Lower lobe of right lung (tissue), 2 donors: ENCODE measurements at places on chromosomes 6 and 20. TPM values are rescaled to one million over a fixed set of nuclear protein-coding genes. Genes with fewer than 3 reads are reported as not detected.

Gene MUC22
- not detected for total RNA-seq

Gene MDN1
- 29.6 TPM for total RNA-seq

DNA sequence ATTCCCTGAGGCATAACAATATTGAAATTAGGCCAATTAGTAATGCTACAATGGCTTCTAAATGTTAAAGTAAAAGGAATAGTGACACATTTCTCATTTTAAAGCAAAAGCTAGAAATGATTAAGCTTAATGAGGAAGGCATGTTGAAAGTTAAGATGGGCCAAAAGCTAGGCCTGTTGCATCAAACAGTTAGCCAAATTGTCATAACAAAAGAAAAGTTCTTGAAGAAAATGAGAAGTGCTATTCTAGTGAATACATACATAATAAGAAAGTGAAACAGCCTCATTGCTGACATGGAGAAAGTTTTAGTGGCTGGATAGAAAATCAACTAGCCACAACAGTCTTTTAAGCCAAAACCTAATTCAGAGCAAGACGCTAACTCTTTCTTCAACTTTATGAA lies 12.9 kb downstream of the OR2A4 start:
- H3K36me3 ChIP-seq: no peaks in the 10 kb centered on the region
- no peaks in the 10 kb centered on the region for H3K27me3 ChIP-seq
- no peak overlapping the region for H3K27ac ChIP-seq
- no peak for DNase-seq

DNA sequence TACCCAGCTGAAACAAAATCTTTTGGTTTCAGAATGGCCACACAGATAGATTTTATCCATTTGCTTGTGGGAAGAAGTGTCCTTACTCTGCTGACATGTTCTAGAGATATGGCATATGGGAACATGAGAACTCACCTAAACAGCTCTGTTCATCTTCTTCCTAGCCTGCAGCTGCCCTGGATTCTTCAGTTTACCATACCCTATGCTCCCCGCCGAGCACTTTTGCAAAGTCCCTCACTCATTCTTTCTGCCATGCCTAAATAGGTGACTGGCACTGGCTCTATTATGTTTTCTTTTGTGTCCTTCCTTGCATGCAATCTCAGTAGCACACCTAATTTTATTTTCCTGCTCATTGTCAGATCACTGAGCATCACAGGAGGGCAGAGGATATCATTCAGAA lies 293.7 kb upstream of the RSPO3 start:
- H3K36me3 ChIP-seq: no peaks in the 10 kb centered on the region
- no peaks in the 10 kb centered on the region for H3K4me1 ChIP-seq
- no peak overlapping the region for H3K27ac ChIP-seq

DNA sequence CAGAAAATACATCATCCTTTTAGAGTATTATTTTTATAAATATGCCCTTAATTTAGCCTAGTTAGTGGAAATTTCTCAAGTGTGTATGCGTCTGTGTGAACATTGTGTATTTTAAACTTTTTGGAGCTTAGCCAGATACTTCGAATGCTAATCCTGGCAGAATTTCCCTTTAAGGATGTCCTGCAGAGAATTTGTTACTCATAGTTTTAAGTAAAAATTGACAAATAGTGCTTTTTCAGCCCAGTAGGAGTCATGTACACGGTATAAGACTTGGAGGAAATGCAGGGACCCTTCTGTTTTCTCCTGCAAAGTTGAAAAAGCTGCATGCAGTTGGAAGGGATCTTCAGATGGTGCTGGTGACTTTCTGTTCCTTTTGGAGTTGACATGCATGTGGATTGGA lies at the start of gene FHL5:
Gene FHL5 (plus strand): TSS at position 243 of the 400 bp plus-strand sequence. CDS start 40,486 bp downstream, outside the sequence.
- DNase-seq: no peak
- no peaks in the 10 kb centered on the region for H3K4me1 ChIP-seq
- no peaks in the 10 kb centered on the region for H3K27me3 ChIP-seq

DNA sequence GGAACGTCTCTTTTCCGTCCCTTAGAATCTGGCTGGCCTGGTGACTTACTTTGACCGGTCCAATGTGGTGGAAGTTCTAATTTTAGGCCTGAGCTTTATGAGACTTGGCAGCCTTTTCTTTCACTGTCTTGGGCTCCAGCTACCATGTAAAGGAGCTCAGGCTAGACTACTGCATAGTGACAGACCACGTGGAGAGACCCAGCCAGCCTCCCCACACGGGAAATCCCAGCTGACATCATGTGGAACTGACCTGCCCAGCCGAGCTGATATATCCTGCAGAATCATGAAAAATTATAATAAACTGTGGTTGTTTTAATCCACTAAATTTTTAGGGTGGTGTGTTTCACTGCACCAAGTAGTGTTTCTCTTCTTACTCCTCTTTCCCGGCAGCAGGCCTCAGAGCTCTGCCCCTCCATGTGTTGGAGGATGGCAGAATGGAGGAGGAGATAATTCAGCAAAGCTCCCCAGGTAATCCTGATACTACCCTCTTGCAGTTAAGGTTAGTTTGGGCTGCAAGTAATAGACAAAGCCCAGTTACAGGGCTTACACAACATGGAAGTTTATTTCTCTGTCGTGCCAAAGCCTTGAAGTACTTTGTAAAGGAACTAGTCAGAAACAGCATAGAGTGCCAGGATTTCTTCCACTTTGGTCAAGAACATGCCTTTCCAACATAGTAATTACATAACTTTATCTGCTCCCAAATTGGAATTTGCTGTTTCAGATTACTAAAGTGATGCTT lies 87.5 kb downstream of the SH3BGRL2 start:
- H3K27me3 ChIP-seq: no peaks in the 10 kb centered on the region
- H3K36me3 ChIP-seq: no peaks in the 10 kb centered on the region
- H3K4me3 ChIP-seq: no peak overlapping the region
- no peaks in the 10 kb centered on the region for H3K4me1 ChIP-seq
- no peak for DNase-seq

DNA sequence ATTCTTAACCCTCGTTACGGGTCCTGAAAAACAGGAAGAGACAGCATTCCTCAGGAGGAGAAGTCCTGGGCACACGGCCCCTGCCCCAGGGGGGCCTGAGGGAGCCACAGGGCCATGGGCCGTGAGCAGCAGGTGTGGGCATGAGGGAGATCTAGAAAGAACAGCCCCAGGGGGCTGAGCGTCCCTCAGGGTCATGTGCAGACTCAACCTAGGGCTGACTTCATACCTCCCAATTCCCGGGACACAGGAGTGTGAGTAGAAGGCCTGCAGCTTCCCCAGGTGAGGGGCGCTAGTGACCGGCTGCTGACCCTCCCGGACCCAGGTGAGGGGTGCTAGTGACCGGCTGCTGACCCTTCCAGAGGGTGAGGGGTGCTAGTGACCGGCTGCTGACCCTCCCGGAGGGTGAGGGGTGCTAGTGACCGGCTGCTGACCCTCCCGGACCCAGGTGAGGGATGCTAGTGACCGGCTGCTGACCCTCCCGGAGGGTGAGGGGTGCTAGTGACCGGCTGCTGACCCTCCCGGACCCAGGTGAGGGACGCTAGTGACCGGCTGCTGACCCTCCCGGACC lies 35.1 kb downstream of the FRMD1 start:
- no peak for DNase-seq
- no peaks in the 10 kb centered on the region for H3K27me3 ChIP-seq
- H3K4me3 ChIP-seq: no peak overlapping the region
- no peaks in the 10 kb centered on the region for H3K36me3 ChIP-seq
